Retina (tissue), 1 donor: ENCODE measurements at places on chromosomes 12 and 14.

DNA sequence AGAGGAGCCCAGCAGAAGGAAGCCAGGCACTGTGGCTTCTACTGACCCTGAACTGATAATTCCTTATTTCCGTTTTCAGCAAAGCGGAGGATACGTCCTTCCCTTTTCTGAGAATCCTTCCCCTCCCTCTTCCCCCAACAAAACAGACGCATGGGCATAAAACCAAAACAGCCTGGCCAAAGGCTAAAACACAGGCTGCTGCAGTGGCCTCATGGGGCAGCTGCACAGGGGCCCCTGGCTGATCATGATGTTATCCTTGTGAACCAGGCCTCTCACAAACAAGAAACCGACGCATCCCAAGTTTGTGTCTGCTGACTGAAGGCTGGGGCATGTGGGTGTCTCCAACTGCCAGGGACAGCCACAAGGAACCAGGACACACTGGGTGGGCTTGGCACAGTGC is 23.4 kb upstream of the STON2 start:
- DNase-seq, result no peak

GRCh38 chr12:19671695-19672094 is 232.4 kb downstream of the AEBP2 start:
- DNase-seq, result no peak

DNA sequence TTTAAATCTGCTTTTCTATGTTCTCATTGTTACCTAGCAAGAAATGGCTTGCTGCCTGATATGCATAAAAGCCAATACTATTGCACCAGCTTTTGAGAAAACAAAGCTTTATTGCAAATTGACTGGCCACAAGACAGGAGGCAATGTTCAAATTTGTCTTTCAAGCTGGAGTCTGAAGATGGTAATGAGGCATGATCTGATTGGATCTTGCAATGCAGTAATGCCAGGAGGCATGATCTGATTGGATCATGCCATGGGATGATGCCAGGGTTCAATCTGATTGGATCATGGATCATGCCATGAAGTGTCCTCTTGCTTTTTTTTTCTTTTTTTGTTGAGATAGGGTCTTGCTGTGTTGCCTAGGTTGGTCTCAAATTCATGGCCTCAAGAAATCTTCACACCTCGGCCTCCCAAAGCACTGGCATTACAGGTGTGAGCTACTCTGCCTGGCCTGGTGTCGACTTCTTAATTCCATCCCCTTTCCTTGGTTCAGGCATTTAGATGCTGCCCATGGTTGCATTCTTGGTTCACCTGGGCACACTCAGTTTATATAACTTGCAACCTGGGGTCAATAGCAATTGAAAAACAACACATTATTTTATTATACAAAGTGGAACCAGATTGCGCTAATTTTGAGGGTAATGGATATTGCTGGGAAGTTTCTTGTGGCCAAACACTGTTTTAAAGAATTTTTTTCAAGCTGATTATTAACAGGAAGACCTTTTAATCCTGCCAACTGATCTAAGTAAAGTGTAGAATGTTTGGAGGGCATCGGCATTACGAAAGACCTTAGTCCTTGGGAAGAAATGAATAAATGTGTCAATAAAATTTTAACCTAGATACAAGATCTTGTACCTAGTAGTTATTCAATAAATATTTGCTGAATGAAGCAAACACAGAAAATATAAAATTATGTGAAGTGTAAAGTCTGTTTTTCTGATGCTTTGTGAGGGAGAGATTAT is 38.8 kb downstream of the HSD17B6 start:
- no peak for DNase-seq

- DNase-seq, result no peak
Observed at GRCh38 chr14:24695265-24696241, 61.6 kb upstream of the GZMB start.

DNA sequence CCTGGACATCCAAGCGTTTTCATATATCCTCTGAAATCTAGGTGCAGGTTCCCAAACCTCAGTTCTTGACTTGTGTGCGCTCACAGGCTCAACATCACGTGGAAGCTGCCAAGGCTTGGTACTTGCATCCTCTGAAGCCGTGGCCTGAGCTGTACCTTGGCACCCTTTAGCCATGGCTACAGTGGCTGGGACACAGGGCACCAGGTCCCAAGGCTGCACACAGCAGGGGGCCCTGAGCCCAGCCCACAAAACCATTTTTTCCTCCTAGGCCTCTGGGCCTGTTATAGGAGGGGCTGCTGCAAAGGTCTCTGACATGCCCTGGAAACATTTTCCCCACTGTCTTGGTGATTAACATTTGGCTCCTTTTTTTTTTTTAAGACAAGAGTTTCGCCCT is 11.6 kb upstream of the FAM177A1 start:
- DNase-seq, result no peak

DNA sequence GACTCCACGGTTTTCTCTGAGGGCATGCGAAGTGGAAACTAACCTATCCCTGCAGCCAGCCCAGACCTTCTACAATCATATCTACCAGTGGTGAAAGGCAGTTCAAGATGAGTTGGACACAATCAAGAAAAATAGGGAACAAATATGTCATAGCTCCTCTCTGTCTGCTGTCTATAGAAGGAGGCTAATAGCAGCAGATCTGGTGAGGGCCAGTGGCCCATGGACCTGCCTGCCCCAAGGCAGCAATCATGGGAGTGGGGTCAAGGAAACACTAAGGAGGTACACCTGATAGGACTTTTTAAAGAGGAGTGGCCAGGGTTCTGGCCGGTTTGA is 149.5 kb downstream of the PRKCH start:
- peak; percentile 38 for DNase-seq

DNA sequence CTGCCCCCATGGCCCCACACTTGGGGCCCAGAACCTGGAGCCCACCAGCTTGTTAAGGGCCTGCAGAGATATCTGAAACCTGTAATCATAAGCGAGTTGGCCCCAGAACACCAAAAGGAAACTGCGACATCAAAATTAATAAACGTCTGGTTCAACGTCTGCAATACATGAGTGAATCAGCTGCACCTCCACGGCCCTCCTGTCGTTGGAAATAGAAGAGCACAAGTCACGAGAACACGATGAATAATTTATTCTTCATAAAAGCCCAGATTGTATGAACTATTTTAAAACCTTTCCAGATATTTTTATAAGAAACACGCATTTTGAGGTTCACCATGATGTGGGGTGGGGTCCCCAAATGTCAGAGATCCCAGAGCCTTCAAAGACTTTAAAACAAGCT is 9.7 kb upstream of the CMKLR1 start:
- no peak for DNase-seq

GRCh38 chr12:52666471-52666870 is 13.7 kb downstream of the KRT1 start:
- DNase-seq, result no peak

GRCh38 chr12:57090924-57091637 is 2.2 kb downstream of the NAB2 start:
- no peak for DNase-seq

- no peak for DNase-seq
Observed at GRCh38 chr14:100634026-100634425, 46.8 kb upstream of the BEGAIN start.

GRCh38 chr12:98253207-98254037 is 262.0 kb upstream of the TMPO start:
- no peak for DNase-seq

- DNase-seq, result no peak
Observed at GRCh38 chr12:54967461-54967860, 17.1 kb downstream of the TESPA1 start.

DNA sequence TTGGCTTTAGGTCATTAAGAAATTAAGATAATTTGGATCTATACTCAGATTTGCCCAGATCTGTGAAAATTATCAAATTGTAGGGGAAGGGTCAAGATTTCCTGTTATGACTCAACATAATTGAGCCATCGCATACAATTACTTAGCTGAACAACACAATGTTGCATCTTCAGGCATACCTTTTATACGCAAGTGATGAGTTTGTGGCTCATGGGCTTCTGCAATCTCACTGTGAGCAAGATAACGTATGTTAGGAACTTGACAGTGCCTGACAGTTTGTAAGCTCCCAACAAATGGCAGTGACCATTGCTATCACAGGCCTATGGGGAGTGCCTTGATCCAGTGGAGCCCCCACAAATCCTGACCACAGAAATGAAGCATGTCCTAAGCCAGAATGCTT is 199.7 kb downstream of the BCAT1 start:
- no peak for DNase-seq

- DNase-seq, result no peak
Observed at GRCh38 chr12:17278946-17279345, 673.0 kb upstream of the LMO3 start.

GRCh38 chr14:87712396-87713090 is 280.4 kb downstream of the GALC start:
- peak; percentile 35 for DNase-seq
